Mesothelial cell of epicardium (in vitro differentiated cells): ENCODE measurements at places on chromosomes 7 and 10. TPM values are rescaled to one million over a fixed set of nuclear protein-coding genes. Genes with fewer than 3 reads are reported as not detected.

Gene FFAR4
- not detected in 3 replicates for total RNA-seq

Gene KIF5B
- total RNA-seq, result 101 to 104 TPM (median 101 TPM) in 3 replicates

GRCh38 chr10:78780551-78780961, 288.2 kb upstream of the ZMIZ1 start:
- DNase-seq, result no peak

- DNase-seq, result no peak
Observed at GRCh38 chr7:31933481-31933880, 136.7 kb downstream of the PDE1C start.

DNA sequence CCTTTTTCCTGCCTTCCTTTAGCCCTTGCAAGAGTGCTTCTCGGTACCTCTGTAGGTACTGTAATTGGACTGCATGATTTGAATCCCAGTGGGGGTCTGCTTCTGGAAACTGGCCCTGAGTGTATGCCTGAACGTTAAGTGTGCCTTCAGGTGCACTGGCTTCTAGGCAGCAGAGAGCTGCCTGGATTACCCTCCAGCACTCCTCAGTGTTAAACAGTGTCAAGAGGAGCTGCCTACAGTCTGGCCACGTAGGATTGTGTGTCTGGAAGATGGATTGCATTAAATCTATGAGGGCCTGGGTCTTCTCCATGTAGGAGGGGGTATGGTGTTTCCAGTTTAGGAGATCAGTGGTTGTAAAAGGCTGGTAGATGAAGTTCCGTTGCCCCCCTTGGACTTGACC, 103.7 kb downstream of the TRIM24 start:
- no peak for DNase-seq

- DNase-seq, result no peak
Observed at GRCh38 chr7:134548877-134549276, at the start of gene AKR1B15. TSS of gene AKR1B15 (plus strand) at chr7:134549110. CDS start at chr7:134564620, 15,510 bp downstream.

GRCh38 chr7:147432576-147432975, 1158.0 kb upstream of the C7orf33 start:
- DNase-seq, result no peak
